ENCODE measurements at places on chromosomes 3 and 15. TPM values are rescaled to one million over a fixed set of nuclear protein-coding genes. Genes with fewer than 3 reads are reported as not detected.
A peak's percentile ranks its signal among the peaks of the same experiment; 100 is the strongest.

Gene NEK10
- total RNA-seq: 33.4 TPM

GRCh38 chr15:82768414-82769054, 37.3 kb downstream of the FSD2 start:
- H3K36me3 ChIP-seq: no peaks in the 10 kb centered on the region
- DNase-seq: no peak
- H3K4me1 ChIP-seq: no peaks in the 10 kb centered on the region
- no peak overlapping the region for H3K4me3 ChIP-seq

Gene SIAH2
- total RNA-seq: 26.6 TPM

- no peaks in the 10 kb centered on the region for H3K27me3 ChIP-seq
- no peaks in the 10 kb centered on the region for H3K36me3 ChIP-seq
- DNase-seq: no peak
- H3K27ac ChIP-seq: no peak overlapping the region
- no peak overlapping the region for H3K4me3 ChIP-seq
- H3K4me1 ChIP-seq: no peaks in the 10 kb centered on the region
Measured at GRCh38 chr15:90644526-90644925, 72.6 kb upstream of the BLM start.

- peak; percentile 12 for DNase-seq
- no peak overlapping the region for H3K27ac ChIP-seq
- no peak overlapping the region for H3K4me3 ChIP-seq
- H3K36me3 ChIP-seq: no peaks in the 10 kb centered on the region
- H3K4me1 ChIP-seq: no peaks in the 10 kb centered on the region
Measured at GRCh38 chr15:32730677-32731654, 13.2 kb downstream of the GREM1 start.

DNA sequence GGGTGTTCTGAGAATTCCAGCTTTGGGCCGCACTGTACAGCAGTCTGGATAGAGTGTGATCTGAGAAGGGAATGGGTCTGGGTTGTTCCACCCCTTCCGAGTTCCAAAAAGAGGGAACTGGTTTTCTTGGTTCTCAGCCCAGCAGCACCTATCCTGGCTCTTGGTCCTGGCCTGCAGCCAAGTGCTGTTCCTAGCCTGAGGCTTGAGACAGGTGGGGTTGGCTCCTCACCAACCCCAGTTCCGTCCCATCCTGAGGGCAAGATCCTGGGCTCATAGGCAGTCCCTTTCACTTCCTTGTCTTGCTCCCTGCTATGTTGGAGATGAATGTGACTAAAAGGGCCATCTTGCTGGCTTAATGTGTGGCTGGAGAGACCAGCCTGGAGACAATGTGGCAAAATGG, 15.2 kb downstream of the IVD start:
- no peaks in the 10 kb centered on the region for H3K36me3 ChIP-seq
- H3K4me3 ChIP-seq: no peak overlapping the region
- H3K27me3 ChIP-seq: no peaks in the 10 kb centered on the region
- peaks cover 14% of the 10 kb centered on the region for H3K4me1 ChIP-seq

DNA sequence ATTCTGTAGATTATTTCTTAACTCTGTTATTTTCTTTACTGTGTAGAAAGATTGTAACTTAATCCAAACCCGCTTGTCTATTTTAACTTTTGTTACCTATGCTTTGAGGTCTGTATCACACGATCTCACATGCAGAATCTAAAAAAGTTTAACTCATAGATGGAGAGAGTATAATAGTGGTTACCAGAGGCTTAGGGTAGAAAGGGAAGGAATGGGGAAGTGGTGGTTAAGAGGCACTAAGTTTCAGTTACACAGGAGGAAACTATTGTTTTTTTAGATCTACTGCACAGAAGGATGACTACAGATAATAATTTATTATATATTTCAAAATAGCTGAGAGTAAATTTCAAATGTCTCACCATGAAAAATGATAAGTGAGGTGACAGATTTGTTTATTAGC, 515.2 kb downstream of the RSL24D1 start:
- H3K4me3 ChIP-seq: no peak overlapping the region
- H3K27ac ChIP-seq: no peak overlapping the region
- no peak for DNase-seq
- H3K36me3 ChIP-seq: no peaks in the 10 kb centered on the region
- no peaks in the 10 kb centered on the region for H3K27me3 ChIP-seq
- no peaks in the 10 kb centered on the region for H3K4me1 ChIP-seq

Gene ALAS1
- total RNA-seq: 17.9 TPM

DNA sequence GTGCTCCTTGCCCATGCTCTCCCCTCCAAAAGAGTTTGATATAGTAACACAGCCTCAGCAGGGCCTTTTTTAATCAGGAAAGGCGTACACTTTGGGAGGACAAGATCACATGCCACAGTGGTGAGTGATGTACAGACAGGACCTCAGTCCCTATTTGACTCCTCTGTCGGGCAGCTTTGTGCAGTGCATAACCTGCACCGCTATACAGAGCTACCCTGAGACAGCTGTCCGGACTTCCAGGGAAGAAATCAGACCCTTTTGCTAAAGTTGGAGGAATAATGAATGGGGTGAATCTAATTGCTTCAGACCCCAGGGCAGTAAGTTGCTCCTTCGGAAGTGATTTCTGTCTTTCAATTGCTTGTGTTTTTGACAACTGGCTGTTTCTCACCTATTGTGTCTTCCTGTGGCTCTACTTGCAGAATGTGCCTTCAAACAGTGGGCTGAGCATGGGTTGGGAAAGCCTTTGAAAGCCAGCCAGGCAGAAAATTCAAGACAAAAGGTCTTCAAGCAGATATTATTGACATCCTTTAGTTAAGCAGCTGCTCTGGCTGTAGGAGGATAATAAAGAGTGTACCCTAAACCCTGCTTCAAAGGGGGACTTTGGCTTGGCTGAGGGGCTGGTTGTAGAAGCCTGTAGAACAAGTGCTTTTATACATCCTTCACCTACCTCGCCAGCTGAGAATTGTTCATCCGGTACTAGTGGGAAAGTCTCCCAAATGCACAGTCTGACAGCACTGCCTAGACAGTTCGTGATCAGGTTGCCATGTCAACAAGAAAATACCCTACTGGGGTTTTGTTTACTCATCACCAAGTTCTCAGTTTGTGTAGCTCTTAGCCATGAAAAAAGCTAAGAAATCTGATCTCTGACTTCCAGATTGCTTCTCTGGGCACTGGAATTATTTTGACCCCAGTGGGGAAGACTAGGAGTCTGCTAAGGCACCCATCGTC, 35.1 kb downstream of the SNTN start:
- H3K27me3 ChIP-seq: no peaks in the 10 kb centered on the region
- no peak for DNase-seq
- H3K4me1 ChIP-seq: no peaks in the 10 kb centered on the region
- no peak overlapping the region for H3K27ac ChIP-seq

Gene BTLA
- total RNA-seq: not detected

DNA sequence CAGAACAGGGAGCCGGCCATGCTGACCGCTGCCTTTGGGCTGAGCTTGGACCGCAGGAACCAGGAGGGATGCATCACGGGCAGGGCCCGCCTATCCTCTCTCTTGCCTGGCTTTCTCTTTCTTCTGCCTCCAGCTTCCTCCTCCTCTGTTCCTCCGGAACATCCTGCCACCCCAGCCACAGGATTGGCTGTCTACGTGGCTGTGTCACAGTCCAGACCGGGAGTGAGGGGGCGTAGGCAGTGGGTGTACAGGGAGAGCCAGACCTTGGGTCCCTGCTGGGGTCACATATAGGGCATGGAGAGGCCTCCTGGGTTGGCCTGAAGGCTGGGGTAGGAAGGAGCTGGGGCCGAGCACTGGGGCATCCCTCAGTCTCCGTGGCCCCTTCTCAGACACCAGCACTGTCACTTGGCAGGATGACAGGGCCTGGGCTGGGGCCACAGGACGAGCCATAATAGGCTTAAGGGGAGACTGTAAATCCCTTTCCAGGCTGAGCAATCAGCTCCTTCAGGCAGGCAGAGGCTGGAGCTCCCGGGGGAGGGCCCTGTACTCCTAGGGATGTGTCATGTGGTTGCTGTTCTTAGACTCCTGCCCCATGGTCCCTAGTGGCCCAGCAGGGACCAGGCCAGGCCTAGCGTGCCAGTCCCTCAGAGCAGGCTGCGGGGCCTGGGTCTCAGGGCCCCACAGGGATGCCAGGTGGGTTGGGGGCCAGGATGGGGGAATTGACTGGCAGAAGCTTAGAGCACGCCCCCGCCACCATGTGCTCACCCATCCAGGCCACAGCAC, 25.4 kb downstream of the LINGO1 start:
- no peak overlapping the region for H3K4me3 ChIP-seq
- H3K27ac ChIP-seq: no peak overlapping the region
- no peaks in the 10 kb centered on the region for H3K36me3 ChIP-seq
- no peaks in the 10 kb centered on the region for H3K27me3 ChIP-seq

Gene TERC
- 4.5 TPM for total RNA-seq

DNA sequence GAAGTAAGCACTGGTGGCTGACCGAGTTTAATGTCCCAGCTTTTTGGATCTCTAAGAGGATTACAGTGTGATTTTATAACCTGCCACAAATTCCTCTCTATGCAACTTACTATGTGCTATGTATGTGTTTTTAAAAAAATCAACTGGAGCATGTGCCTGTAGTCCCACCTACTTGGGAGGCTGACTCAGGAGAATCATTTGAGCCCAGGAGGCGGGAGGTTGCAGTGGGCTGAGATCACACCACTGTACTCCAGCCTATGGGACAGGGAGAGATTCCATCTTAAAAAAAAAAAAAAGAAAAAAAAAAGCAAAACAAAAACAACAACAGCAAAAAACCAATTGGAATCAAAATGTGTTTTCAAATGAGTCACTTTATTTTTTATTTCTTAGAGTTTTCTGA, 29.6 kb downstream of the DUT start:
- no peaks in the 10 kb centered on the region for H3K36me3 ChIP-seq
- no peak overlapping the region for H3K27ac ChIP-seq
- DNase-seq: no peak
- H3K27me3 ChIP-seq: no peaks in the 10 kb centered on the region
- no peaks in the 10 kb centered on the region for H3K4me1 ChIP-seq
- no peak overlapping the region for H3K4me3 ChIP-seq

- H3K36me3 ChIP-seq: no peaks in the 10 kb centered on the region
- H3K4me1 ChIP-seq: peaks cover 1% of the 10 kb centered on the region
- H3K27me3 ChIP-seq: no peaks in the 10 kb centered on the region
- no peak overlapping the region for H3K27ac ChIP-seq
Measured at GRCh38 chr15:31871166-31871886, 159.0 kb upstream of the CHRNA7 start.

Gene SLC12A1
- total RNA-seq: not detected

Gene EEF1AKMT4
- 2.1 TPM for total RNA-seq

Gene TMOD2
- total RNA-seq: 11.7 TPM

All from ovary (tissue), 10 donors.